CD4-positive, alpha-beta T cell treated with Interleukin-6 for 4 hours (primary cell): ENCODE measurements at places on chromosomes 1 and 21.
A peak's percentile ranks its signal among the peaks of the same experiment; 100 is the strongest.

DNA sequence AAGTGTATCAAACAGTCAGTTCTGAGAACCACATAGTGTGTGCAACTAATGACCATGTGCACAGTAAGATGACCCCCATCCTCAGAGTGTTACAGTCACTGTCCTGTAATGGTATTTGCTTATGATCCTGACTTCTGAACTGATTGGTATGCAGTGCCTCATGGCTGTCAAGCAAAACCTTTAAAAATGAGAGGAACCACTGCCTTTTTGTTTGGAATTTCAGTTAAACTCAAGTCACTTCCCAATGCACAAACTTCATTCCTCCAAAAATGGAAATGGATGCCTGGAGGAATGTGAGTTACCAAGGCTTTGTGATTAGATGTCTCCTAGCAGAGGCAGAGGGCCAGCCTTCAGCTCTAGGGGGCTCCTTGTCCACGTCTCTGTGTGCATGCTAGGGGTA, 10.5 kb downstream of the C1orf198 start:
- no peak for DNase-seq

- no peak for DNase-seq
These were observed 7.0 kb upstream of the HEYL start for GRCh38 chr1:39646232-39647081.

- peak; percentile 49 for DNase-seq
These were observed 156.0 kb downstream of the TOMM20 start for GRCh38 chr1:234972411-234973191.

GRCh38 chr1:228096416-228097332, 6.5 kb downstream of the C1orf35 start:
- DNase-seq = no peak

- no peak for DNase-seq
These were observed 262.5 kb downstream of the GRIK1 start for GRCh38 chr21:29677326-29677725.

DNA sequence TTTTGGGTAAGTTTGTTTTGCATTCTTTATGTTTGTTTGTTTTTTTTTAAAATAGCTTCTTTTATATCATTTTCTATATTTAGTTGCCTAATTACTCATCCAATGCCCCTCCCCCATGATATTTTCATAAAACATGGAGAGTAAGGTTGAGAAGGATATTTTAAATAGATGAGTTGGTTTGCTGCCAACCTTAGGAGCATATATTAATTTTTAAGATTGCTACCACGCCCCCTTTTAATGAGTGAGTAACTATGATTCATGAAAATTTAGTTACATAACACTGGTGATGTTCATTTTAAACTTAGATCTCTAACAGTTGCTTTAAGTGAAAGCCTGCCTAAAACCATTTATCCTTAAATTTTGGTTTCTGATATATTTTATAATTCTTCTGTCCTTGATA, 18.7 kb downstream of the TMEM50A start:
- DNase-seq = no peak

DNA sequence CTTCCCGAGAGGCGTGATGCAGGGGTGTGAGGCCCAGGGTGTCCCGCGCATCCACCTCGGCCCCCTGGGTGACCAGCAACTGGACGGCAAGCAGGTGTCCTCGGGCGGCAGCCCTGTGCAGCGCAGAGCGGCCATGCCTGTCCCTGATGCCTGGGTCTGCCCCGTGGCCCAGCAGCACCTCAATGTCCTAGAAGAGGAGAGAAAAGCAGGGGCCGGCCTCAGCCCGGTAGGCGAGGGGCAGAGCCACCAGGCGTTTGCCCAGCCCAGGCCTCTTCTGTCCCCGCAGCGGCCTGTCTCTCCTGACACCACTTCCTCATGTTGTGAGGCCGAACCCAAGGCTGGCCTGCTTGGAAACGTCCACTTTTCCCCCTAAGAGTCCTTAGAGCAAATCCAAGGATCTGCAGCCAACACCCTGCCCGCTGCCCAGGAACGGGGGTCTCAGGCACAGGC, 1.7 kb downstream of the ANKRD65 start:
- DNase-seq = no peak

DNA sequence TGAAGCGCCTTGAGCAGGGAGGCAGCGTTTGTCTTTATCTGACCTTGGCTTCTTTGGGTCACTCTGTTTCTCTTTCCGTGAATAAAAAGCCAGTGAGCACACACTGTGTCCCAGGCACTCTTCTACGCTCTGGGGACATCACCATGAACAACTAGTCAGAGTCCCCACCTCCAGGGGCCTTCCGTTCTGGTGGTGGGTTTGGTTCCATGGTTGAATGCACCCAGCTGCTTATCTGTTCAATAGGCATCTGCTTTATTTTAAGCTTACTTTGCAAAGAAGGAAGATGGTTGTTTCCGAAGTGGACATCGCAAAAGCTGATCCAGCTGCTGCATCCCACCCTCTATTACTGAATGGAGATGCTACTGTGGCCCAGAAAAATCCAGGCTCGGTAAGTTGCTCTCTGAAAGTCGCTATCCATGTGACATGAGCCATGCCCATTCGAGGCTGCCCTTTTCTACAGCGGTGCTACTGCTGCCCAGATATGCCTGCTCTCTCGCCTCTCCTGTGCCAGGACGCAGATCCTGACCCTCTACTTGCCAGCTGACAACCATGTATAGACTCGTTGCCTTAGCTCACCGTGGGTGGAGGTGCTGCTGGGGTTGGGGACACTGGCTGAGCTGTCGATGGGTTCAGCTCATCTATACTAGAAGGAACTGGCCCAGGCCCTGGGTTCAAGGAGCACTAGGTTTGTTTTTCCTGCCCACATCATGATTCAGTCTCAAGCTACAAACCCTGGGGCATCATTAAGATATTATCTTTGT, 5.9 kb downstream of the MX1 start:
- no peak for DNase-seq

- peak; percentile 69 for DNase-seq
These were observed 115.5 kb upstream of the IRF2BP2 start for GRCh38 chr1:234725177-234726132.

DNA sequence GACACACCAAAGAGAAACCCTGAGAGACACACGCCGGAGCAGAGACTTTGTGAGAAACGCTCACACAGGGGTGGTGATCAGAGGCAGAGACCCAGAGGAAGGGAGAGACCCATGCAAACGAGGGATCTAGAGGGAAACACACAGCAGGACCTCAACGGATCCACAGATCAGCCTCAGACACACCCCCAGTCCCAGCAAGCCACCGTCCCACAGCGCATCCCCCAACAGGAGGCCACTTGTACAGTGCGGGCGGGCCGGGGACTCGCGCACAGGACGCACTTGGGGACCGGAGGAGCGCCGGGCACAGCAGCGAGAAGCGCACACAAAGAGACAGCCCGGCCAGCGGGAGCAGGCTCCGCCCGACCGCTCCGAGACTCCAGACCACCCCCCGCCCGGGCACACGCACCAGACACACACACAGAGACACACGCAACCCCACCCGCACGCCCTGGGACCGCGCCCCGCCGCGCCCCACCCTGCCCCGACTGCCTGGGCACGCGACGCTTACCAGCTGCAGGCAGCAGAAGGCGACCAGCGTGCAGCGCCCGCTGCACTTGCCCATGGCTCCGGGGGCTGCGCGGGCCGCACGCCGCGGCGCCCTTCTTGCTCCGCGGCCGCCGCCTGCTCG, 587 bp downstream of the NKAIN1 start:
- no peak for DNase-seq

GRCh38 chr1:172997941-172998361, 52.8 kb downstream of the TNFSF18 start:
- no peak for DNase-seq

GRCh38 chr1:115748401-115749150, 19.9 kb downstream of the CASQ2 start:
- DNase-seq = no peak

- no peak for DNase-seq
These were observed 143.5 kb upstream of the COA6 start for GRCh38 chr1:234229581-234230387.

GRCh38 chr1:11526071-11526895, 47.3 kb downstream of the DISP3 start:
- no peak for DNase-seq

GRCh38 chr1:49226758-49227157, 450.1 kb upstream of the BEND5 start:
- DNase-seq = no peak

- DNase-seq = no peak
These were observed 43.3 kb downstream of the PAX7 start for GRCh38 chr1:18673976-18674375.

- DNase-seq = no peak
These were observed 32.7 kb downstream of the ECE1 start for GRCh38 chr1:21257431-21258135.

DNA sequence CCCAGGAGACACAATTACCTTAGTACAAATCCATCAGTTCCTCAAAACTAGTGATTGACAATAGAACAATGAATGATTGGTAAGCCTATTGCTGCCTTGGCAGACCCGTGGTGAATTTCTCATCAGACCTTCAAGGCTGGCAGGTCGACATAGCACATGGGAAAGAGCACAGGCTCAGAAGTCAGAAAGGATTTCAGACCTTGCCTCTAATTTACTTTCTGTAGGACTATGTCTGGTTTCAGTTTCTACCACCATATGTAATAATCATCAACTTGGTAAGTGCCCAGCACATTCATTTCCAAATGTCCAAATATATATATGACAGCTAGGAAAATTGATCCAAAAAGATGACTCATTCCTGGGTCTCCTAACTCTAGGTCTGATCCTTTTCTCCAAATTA, 62.5 kb upstream of the GRHL3 start:
- no peak for DNase-seq

DNA sequence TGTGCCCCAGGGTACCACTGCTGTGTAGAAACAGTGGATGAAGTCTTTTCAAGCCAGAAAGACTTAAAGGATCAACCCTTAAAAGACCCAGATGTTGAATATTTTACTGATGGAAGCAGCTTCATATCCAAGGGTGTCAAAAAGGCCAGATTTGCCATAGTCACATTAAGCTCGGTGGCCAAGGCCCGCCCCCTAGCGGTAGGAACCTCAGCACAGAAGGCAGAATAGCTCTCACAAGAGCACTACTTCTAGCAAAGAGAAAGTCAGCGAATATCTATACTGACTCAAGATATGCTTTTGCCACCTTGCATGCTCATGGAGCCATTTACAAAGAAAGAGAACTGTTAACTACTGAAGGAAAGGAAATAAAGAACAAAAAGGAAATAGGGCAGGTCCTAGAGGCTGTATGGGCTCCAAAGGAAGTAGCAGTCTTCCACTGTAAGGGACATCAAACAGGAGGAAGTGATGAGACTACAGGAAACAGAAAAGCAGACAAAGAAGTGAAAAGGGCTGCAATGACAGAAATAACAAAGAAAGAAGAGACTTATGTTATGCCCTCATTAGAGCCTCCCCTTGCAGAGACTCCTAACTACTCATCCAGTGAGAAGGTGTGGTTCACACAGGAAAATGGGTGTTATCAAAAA, 90.5 kb downstream of the LIPI start:
- peak; percentile 9 for DNase-seq

- peak; percentile 9 for DNase-seq
These were observed 28.4 kb downstream of the TRIM33 start for GRCh38 chr1:114482585-114482984.

- no peak for DNase-seq
These were observed 16.3 kb upstream of the PADI2 start for GRCh38 chr1:17135530-17135929.

GRCh38 chr21:30577766-30578165, 12.4 kb downstream of the KRTAP22-2 start:
- no peak for DNase-seq

- DNase-seq = peak; percentile 79
These were observed 35.5 kb downstream of the COA6 start for GRCh38 chr1:234408757-234409156.

DNA sequence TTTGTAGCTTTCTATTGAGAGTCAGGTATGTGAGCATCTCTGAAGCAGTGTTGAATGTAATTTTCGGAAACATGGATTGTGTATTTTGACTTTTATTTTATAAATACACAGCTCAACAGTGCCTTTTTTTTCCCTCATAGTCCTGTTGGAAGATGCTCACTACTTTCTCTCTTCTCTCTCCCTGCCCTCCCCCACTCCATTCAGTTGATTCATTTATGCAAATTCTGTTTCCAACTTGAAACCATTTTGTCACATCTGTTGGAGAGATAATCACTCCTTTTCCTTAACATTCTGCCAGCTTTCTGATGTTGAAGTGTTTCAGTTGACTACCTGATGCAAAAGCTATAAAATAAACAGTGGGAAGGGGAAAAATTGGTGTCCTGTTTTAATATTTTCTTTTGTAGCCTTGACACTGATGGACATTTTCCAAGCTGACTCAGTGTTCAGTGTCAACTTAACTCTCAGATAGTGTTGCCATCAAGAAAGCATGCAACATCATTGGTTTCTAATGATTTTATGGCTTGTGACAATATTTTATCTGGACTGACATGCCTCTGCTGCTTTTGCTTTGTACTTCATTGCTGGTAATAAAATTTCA, 194.5 kb downstream of the HS2ST1 start:
- DNase-seq = no peak

DNA sequence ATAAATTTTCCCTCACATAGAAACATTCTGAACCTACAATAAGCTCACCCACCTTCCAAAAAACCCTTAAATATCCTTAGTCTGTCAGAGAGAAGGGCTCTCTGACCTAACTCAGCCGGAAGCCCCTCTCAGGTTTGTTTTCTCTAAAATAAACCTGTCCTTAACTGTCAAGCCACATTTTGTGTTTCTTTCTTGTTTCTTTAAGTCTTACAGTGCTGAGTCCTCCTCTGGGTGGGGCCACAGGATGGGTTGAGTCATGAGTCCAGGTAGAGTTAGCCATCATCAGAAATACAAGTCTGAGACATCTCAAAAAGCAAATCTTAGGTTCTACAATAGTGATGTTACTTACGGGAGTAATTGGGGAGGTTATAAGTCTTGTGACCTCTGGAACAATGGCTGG, 26.4 kb upstream of the SLC2A5 start:
- no peak for DNase-seq

DNA sequence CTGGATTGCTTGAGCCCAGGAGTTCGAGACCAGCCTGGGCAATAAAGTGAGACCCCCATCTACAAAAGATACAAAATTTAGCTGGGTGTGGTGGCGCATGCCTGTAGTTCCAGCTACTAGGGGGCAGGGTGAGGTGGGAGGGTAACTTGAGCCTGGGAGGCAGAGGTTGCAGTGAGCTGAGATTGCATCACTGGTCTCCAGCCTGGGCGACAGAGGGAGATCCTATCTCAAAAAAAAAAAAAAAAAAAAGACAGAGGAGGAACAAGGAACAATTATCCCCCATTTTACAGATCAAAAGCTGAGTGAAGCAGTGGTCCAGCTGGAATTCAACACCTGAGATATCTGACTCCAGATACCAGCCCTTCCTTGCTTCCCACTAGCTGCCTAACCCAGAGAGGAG, 34.8 kb downstream of the L1TD1 start:
- DNase-seq = no peak

- DNase-seq = no peak
These were observed 184.5 kb downstream of the COP1 start for GRCh38 chr1:176022574-176022973.

- no peak for DNase-seq
These were observed 22.8 kb upstream of the BATF3 start for GRCh38 chr1:212722270-212722957.
